ENCODE measurements at places on chromosomes 4 and X. TPM values are rescaled to one million over a fixed set of nuclear protein-coding genes. Genes with fewer than 3 reads are reported as not detected.

- DNase-seq, result peak; percentile 25
Observed at GRCh38 chr4:137307806-137308205, 224.5 kb downstream of the PCDH18 start.

TMSB15C gene
- total RNA-seq, result 0.63 TPM

DNA sequence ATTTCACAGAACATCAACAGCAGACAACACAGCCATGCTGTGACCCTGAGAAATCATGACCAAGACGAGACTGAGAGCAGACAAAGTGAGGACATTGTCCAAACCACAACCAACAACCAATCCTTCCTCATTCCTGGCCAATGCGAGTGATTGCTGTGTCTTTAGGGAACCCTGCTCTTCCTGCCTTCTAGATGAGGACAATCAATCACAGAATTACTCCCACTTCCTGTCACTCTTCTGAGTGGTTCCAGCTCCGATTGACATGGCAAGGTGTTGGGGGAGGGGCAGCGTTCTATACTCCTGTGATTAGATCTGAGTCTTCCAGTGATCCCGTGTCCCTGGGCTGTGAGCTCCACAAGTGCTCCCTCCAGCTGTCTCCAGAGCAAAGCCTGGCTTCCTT is 227.8 kb downstream of the STIM2 start:
- DNase-seq, result no peak

DNA sequence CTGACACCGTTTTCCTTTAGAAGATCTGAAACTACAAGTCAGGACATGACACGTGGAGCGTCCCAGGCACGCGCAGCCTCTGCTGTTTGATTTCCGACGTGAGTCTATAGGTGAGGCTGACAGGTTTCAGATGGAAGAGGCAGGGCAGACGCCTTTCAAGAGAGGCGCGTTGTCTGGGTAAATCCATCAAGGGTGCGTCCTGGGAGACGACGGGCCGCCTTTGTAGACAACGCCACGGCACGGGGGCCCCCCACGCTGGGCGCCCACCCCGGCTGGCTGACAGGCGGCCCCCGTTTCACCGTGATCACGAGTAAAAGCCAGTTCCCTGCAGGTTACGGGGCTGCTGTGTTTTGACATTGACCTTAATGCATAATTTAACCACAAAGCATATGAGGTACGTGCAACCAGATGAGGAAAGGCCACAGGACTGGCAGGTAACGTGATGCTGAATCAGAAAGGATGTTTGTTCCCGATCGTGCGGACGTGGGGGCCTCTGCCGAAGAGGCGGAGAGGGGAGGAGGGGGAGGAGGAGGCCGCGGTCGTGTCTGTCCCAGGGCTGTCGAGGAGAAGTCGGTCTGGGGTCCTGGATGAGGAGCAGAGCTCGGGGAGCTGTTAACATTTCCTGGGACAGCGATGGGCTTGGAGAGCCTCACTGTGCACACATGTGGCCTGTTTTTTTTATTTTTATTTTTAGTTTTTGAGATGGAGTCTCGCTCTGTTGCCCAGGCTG is 51.1 kb upstream of the PPP2R3B start:
- DNase-seq, result no peak

DNA sequence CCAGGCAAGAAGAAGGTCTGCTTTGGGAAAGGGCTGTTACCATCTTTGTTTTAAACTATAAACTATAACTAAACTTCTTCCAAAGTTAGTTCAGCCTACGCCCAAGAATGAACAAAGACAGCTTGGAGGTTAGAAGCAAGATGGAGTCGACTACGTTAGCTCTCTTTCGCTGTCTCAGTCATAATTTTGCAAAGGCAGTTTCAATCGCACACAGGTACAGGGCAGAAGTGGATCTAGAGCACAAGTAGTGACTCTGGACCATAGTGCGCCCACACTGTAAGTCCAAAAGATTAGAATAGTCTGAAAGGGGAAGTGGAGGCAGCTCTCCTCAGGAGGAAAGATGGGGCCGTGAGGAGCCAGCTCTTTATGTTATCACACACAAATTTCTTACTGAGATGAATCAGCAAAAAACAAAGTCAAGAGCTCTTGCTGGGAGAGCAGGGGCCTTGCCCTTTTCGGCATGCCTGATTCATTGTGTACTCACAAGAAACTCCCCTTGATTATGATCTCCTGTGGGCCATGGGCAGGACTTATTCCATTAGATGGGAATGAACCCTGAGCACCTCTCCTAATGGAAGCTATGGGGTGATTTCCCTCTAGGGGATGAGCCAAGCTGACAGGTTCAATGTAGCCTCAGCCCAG is 58.6 kb downstream of the FUNDC1 start:
- DNase-seq, result no peak

CT47A7 gene
- total RNA-seq, result not detected

ETDB gene
- not detected for total RNA-seq

DNA sequence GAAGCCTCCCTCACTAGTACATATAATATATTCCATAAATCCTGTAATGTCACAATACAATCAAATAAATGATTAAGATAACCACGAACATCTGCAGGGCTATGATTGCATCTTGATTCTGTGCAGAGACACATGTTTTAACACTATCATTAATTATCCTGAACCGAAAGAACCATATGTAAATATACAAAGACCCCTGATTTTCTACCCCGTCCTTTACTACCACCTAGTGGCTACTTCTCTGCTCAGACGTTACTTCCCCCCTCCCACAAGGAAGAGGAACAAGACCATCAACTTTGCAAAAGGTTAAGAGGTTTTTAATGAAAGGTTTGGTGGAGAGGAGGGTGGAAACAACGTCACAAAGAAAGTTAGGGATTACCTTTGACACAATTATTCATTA is 134.0 kb downstream of the COL4A6 start:
- no peak for DNase-seq

DNA sequence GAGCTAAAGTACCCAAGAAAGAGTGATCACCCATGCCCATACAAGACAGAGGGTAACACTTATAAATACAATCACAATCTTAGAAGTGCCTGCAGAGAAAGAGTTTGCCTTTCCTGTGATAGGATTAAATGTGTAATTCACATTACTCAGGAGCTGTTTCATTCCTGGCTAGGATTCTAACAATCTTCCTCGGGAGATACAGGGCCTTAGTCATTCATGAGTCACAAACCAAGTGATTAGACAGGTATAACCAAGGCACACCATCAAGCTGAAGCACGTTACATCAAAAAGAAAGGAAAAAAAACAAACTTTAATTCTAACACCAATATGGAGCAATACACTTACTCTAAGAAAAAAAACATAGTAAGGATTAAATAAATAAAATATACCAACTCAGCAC is 14.9 kb downstream of the ABCG2 start:
- DNase-seq, result no peak

GLUD2 gene
- total RNA-seq, result 0.50 TPM

GRCh38 chrX:82534086-82534597 is 973.9 kb upstream of the POU3F4 start:
- no peak for DNase-seq

SPACA5 gene
- not detected for total RNA-seq

GRCh38 chr4:85760511-85760910 is 285.6 kb downstream of the ARHGAP24 start:
- DNase-seq, result no peak

GRCh38 chr4:47390428-47391125 is 72.9 kb downstream of the COMMD8 start:
- no peak for DNase-seq

DNA sequence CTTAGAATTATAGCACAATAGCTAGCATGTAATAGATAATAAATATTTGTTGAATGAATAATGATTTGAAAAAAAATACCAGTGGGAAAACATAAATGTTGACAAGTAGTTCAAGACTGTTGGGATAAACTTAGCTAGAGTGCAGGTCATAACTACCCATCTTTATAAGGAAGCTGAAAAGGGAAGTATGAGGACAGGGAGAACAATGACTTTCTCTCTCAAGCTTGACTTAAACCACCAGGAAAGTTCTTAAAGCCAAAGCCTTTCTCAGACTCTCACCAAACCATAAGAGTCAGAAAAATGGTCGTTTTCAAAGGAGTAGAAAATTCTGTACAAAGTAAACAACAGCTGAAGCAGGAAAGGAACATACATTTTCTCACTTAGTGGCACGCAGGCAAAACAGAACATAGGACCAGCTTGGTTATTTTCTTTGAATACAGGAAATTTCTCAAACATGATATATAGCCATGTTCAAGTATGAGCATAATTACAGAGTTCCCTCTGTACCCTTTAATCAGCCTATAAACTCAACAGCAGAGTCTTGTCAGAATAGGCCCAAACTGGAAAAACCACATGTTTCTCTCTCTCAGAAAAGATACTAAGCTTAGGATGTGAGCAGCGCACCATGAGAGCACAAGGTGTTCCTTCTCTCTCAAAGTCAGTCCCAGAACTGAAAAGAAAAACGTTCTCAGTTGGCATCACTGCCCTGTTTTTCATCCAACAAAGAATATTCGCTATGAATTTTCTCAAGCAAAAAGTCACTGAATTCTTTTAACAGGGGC is 28.7 kb downstream of the MAPK10 start:
- DNase-seq, result peak; percentile 66

DNA sequence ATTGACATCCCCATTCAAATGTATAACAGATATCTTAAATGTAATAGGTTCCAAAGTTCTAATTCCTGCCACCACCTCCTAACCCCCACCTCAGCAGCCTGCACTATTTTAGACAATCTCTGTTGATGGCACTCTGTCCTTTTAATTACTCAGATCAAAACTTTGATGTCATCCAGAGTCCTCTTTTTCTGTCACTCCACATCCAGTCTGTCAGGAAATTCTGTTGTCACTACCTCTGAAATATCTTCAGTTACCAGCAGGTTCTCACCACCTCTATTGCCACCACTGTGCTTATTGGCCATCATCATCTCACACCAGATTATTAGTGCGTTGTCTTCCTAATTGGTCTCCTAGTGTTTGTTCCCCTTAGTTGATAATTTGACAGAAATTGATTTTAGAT is 76.2 kb downstream of the PTPN13 start:
- no peak for DNase-seq

GRCh38 chr4:113106108-113106507 is 56.7 kb downstream of the ANK2 start:
- no peak for DNase-seq

Data from thyroid gland (tissue), 4 donors.